ENCODE measurements at places on chromosomes 3 and 15.

DNA sequence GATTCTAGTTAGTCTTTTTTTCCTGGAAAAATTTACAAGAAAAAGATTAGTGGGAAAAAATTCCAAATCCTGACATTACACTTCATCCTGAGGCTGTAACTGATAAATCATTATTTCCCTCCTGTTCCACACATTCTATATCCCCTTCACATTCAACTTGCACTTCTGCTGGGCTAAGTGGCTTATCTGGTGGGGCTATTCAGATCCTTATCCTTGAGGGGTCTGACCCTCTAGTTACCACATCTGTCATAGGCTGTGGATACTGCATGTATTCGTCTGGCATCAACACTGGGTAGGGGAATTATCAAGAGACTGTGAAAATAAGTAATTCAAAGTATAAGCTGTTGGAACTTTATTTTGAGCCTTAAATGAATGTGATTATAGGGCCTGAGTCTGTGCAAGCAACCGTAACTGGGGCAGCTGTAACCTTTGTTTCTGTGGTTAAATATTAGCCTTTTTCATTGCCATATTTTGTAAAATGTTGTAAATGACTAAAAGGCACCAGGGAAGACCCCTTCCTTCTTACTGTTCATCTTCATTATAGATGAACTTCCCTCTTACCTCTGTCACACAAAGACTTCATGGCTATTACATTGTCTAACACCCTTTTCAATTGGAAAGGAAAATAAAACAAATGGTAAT, 28.0 kb upstream of the TEX9 start:
- DNase-seq, result no peak

DNA sequence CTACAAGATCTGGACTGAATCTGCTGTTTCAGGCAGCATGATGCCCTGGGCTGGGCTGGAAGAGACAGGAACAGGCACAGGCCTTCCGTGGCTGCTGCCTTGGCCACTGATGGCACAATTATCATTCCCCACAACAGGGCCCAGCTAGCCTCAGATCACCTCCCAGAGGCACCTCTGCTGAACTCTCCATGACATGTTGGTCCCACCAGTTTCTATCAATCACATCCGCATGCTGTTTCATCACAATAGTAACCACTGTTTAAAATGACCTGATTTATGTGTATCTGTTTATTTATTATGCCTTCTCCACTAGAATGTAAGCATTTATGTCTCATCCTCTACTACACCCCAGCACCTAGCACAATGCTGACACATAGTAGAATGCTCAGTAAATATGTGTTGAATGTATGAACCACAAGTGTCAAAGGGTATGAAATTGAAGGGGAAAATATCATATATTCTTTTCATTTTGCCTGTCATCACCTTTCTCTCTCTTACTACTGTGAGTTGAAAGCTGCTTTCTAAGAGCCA, 32.7 kb upstream of the ZBTB38 start:
- DNase-seq, result no peak

DNA sequence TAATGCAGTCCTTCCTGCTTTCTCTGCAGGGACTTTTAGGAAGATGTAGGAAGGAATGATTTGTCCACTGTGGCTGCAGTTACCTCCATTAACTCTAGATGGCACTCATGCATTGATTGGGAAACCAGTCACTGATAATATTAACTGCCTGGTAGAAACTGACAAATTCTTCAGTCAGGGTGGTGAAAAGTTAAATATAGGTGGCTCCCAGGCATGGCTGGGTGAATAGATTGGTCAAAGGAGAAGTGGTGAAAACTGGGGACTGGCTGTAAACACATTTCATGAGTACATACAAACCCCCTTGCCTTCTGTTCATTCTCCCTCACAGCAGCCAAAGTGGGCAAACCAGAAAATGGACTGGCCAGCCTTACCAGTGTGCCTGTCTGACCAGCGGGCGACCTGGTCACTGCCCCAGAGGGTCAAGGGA, 333.4 kb downstream of the THSD4 start:
- DNase-seq, result no peak

- no peak for DNase-seq
Measured at GRCh38 chr3:194488055-194488742, 1.4 kb upstream of the ATP13A3 start.

DNA sequence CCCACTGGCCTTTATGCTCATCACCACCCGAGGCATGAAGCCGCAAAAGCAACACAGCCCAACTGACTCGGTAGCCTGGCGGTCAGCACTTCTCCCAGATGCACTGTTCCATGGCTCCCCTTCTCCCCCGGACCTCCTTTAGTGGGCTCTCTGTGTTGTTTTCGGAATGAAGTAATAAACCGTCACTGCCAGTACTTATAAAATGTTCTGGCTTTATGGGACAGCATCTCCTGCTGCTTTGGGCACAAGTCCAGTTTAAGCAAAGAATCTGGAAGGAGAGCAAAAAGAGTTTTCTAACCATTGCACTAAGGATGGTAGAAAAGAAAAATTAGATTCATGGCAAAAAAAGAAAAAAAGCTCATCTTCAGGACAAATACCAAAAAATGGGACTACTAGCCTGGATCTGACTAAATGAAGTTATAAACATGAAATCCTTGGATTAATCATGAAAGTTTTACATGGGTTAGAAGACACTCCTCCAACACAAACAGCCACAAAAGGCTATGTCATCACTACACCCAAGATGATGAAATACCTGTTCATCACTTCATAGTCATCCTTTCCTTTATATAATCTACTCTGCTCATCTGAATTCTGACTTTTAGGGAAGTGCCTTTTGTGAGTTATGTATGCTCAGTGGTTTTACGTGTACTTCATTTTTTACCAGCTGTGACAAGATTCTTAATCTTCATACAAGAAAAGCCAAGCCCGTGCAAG, 89.5 kb upstream of the UBE2E2 start:
- DNase-seq, result no peak

GRCh38 chr15:78055919-78056713, 21.4 kb downstream of the TBC1D2B start:
- DNase-seq, result no peak

DNA sequence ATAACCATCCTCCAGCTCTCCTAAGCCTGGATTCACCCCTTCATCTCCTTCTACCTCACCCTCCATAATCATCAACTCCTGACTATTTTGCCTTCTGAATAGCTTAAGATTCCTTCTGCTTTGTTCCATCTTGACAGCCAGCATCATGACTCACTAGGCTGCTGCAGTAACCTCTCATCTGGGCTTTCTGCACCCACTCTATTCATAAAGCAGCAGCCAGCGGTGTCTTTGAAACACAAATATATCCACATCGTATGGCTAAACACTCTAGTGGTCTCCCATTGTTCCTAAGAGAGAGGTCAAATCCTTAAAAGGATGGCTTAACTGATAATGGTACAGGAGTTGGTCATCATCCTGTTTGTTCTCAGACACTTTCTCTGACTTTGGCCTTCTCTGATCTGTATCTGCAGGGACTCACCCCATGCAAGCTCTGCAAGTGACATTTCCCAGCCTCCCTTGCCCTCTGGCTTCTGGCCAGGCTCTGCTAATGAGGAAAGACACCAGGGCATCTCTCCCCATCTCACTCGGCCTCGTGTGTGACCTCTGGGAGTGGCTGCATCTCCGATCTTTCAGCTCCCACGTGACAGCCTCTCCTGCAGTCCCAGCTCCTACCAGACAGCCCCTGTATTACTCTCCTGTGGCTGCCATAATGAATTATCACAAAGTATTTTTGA, 6.2 kb downstream of the GRK7 start:
- no peak for DNase-seq

DNA sequence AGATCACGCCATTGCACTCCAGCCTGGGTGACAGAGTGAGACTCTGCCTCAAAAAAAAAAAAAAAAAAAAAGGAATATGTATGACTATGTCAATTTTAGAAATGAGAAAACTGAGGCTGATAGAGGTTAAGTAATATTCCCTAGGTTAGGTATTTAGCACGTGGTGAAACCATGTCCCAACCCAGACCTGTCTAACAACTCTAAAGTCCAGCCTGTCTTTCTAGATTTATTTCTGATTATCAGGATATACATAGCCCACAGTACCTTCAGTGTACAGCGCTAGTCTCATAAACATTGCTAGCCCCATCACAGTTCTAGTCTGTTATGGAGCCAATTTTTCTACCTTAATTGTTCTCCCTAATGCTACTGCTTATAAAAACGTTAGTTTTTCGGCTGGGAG, 88.4 kb upstream of the RAP2B start:
- DNase-seq, result no peak

DNA sequence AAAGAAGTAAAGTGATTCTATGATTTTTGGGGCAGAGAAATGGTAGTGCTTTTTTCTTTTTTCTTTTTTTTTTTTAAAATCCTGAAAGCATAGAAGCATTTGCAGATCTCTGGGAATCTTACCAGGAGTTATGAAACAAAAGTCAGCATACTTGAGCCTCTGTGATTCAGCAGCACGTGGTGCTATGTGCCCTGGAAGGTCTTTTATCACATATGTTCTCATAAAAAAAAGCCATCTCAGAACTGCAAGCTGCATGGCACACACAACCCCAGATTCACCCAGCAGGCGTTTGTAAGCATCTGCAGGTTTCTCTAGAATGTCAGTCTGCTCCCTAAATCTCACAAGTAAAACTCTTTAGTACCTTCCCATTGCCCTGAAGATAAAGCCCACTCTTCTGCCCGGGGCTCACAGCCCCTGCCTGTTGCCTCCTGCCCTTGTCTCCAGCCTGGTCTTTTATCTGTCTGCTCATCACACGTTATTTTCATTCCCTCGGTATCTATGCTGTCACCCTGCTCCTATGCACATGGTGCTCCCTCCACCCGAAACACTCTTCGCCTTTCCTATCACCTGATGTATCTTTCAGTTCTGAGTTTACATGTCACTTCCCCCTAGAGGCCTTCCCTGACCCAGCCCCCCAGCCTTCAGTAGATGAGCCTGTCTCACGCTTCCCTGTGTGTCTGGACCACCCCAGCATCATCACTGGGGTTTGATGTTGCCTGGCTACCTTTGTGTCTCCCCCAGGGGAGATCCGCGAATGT, 72.4 kb downstream of the CHDH start:
- peak; percentile 17 for DNase-seq

GRCh38 chr3:34077417-34078195, 279.2 kb downstream of the PDCD6IP start:
- DNase-seq, result no peak

DNA sequence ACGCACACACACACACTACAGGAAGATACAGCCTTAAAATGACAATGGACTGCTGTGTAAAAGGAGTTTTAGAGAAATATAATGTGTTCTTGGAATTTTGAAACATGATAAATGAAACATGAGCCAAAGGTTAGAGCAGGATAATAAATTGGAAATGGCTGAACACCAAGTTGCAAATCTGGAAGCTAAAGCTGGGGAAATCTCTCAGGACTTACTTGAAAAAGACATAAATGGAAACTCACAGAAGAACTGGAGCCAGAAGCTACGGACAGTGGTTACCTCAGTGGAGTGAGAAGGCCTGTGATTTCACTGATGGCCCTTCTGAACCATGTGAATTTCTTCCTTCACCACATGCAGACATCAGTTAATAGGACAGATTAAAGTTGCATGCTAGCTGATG, 37.3 kb upstream of the ATP10A start:
- no peak for DNase-seq

- DNase-seq, result no peak
Measured at GRCh38 chr15:67701669-67702068, 123.6 kb upstream of the SKOR1 start.

GRCh38 chr15:45831787-45832186, 197.0 kb downstream of the SQOR start:
- DNase-seq, result no peak

- no peak for DNase-seq
Measured at GRCh38 chr3:24434651-24435050, 60.0 kb downstream of the THRB start.

DNA sequence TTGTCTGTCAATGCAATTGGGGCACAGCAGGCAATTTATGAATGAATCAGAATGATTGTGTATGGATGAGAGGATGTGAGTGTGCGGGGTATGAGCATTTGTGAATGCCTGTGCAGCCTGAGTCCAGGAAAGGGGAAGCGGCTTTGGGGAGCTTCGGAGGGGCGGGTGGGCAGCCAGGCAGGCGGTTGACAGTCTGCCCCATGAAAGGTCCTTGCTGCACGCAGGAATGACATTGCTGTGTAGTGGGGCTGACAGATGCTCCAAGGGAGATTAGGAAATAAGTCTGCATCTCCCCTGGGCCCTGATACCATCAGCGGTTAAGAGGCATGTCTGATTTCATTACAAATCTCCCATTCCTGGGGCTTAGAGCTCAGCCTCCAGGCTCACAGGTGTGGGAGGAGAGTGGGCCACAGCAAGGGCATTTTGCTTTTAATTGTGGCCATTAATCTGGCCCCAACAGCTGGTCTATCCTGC, 26.4 kb upstream of the TSPAN3 start:
- DNase-seq, result no peak

DNA sequence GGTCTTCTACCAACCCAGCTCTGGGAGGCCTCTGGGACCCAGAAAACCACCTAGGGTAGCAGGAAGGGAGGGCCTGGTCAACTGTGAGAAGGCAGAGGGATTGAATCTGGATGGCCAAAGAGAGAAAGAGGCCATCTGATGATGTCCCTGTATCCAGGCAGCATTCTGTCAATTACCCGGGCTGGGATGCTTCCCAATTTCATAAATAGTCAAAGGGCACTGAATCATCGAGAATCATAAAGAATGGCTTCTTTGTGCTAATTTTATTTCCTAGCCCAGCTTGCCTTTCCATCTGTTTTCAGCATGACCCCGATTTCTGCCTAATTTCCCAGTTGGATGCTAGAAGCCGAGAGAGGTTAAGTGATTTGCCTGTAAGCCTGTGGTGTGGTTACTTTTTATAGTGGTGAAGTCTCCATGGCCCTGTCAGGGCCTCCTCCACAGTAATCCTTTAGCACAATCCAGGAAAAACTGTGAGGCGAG, 129.2 kb downstream of the FAM43A start:
- no peak for DNase-seq

DNA sequence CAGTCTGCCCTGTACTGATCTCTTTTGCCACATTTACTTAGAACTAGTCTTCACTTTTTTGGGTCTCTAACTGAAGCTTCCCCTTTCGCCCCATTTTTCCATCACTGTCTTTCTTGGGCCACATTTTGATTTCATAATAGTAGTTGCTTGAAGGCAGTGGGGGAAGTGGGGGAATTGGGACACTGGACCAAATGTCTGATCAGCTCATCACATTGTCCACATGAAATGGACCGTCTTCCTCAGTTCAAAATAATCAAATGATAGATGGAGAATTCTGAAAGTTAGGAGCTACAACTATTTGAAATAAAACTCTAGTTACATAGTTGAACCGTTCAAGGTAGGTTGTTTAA, 747 bp downstream of the PDCD6IP start:
- DNase-seq, result no peak

- no peak for DNase-seq
Measured at GRCh38 chr15:40121911-40122638, 13.4 kb upstream of the BMF start.

GRCh38 chr3:113057117-113057516, 66.3 kb downstream of the GTPBP8 start:
- no peak for DNase-seq

- no peak for DNase-seq
Measured at GRCh38 chr3:26102376-26102775, 312.5 kb downstream of the OXSM start.

DNA sequence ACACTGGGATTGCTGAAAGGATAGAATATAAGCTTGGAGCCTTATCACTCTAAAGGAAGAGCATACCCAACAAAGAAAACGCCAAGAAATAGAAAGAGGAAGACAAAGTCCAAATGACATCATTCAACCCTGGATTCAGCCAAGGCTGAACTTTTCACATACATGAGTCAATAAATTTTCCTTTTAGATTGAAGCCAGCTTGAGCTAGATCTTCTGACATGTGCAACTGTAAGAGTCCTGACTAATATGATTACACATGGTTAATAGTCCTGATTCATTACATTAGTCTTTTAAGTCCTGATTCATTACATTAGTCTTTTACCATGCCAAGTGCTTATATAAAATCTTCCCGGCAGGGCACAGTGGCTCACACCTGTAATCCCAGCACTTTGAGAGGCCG, 13.6 kb upstream of the DENND6A start:
- no peak for DNase-seq
